ENCODE measurements at places on chromosomes 1 and 21.

DNA sequence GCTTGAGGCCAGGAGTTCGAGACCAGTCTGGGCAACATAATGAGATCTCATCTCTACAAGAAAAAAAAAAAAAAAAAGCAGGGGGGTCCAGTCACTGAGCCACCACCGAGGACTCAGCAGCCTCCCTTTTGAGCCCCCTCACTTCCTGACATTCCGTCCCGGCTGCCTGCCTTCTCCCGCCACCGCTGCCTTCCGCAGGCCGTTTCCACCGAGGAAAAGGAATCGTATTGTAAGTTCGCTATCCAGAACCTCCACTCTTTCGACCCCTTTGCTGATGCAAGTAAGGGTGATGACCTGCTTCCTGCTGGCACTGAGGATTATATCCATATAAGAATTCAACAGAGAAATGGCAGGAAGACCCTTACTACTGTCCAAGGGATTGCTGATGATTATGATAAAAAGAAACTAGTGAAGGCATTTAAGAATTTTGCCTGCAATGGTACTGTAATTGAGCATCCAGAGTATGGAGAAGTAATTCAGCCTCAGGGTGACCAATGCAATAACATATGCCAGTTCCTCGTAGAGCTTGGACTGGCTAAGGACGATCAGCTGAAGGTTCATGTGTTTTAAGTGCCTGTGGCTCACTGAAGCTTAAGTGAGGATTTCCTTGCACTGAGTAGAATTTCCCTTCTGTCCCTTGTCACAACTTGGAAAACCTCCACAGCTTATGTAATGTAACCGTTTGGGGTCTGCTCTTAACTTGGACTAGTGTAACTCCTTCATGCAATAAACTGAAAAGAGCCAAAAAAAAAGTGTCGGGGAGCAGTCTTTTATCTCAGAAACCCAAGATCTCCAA lies 55.6 kb downstream of the GLUL start:
- DNase-seq, result no peak

GRCh38 chr1:157626099-157626498 lies 28.2 kb upstream of the FCRL4 start:
- DNase-seq, result peak; percentile 34

- DNase-seq, result no peak
Measured at GRCh38 chr1:39104158-39105060, 78.3 kb downstream of the NDUFS5 start.

- DNase-seq, result no peak
Measured at GRCh38 chr1:23558140-23558871, 995 bp downstream of the ID3 start.

GRCh38 chr21:45533846-45534635 lies 8.2 kb downstream of the SLC19A1 start:
- no peak for DNase-seq

- no peak for DNase-seq
Measured at GRCh38 chr1:55696891-55697290, 481.7 kb upstream of the USP24 start.

GRCh38 chr1:185861630-185862029 lies 127.4 kb downstream of the HMCN1 start:
- no peak for DNase-seq

- DNase-seq, result no peak
Measured at GRCh38 chr1:28890836-28891235, 23.5 kb upstream of the EPB41 start.

DNA sequence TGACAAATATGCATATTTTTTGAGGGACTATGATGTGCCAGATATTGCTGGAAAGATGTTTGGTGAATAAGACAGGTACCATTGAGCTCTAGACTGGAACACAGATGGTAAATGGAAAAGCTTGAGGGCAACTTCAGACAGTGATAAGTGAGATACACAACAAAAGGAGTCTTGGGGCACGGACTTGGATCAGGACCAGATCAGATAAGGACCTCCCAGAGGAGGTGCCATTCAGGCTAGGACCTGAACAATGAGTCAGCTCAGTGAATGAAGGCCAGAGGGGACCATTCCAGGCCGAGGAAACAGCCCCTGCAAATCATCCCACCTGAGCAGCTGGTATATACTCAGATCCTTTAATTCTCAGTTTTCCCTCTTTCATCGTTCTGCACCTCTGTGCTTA lies 1.8 kb upstream of the KCNJ15 start:
- no peak for DNase-seq

DNA sequence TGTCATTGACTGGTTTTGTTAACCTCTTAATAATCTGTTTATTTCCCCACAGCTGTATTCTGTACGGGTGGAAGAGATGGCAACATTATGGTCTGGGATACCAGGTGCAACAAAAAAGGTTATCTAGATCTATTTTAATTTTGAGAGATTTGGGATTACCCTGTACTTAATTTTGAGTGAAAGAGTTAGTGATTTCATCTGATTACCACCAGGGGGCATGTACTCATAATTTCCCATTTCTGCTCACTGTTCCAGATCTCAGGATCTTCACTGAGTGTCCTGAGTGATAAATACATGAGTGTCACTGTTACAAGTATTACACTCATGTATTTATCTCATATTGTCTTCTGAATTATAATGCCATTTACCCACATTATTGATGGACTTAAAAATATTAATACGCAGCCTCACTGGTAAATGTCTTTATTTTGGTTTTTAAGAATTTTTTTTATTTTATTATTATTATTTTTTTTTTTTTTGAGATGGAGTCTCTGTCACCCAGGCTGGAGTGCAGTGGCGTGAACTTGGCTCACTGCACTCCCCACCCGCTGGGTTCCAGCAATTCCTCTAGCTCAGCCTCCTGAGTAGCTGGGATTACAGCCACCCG lies 27.4 kb downstream of the DTL start:
- no peak for DNase-seq

- DNase-seq, result no peak
Measured at GRCh38 chr1:197686702-197687355, 88.5 kb downstream of the DENND1B start.

- no peak for DNase-seq
Measured at GRCh38 chr1:29209173-29209572, 21.6 kb downstream of the MECR start.

DNA sequence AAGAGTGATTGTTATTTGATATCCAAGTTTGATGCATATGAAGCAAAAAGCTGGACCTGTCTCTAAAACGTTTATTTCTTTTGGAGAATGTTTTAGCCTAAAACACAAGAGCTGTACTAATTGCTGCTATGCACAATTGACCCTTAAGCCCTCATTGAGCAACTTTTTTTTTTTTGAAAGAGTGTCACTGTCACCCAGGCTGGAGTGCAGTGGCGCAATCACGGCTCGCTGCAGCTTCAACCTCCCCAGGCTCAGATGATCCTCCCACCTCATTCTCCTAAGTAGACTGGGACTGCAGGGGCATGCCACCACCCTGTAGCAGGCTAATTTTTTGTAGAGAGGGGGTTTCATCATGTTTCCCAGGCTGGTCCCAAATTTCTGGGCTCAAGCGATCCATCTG lies 129.1 kb downstream of the PIK3R3 start:
- DNase-seq, result no peak

- no peak for DNase-seq
Measured at GRCh38 chr1:64921771-64922170, 44.6 kb downstream of the JAK1 start.

DNA sequence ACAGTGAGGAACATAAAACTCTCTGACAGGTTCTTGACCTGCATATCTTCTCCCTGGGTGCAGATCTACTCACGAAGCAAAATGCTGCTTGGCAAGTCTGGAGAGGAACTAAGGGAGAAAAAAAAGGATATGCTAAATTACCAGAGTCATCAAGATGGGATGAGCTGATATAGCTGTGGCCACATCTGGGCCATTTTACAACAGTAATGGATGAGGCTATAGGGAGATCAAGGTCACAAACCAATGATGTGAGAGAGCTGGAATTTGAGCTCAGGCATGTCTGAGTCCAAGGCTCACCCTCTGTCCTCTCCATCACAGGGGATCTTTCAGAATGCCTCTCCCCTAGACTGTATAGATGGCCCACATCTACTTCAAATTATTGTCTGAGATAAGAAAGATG lies 26.2 kb downstream of the ZMYND12 start:
- DNase-seq, result no peak

- DNase-seq, result no peak
Measured at GRCh38 chr1:119225831-119226230, 85.4 kb upstream of the WARS2 start.

- DNase-seq, result no peak
Measured at GRCh38 chr21:38171723-38172344, 85.0 kb upstream of the KCNJ15 start.

DNA sequence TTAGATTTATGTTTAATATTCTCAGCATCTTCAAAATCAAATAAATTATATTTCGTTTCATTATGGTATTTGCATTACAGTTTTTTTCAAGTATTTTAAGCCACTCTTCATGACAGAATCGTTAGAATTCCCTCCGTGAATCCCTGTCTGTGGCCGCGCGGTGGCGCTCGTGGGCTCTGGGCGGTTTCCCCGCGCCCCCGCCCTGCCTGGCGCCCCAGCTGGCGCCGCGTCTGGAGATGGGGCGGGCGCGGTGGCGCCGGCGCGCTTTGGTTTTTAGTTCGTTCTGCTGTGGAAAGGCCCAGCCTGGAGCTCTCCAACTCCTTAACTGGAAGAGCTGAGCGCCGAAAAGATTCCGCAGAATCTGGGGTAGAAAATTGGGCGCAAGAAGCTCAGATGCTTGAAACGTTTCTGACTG lies 25.7 kb downstream of the PRMT2 start:
- no peak for DNase-seq

GRCh38 chr1:213724640-213725536 lies 262.9 kb upstream of the PROX1 start:
- DNase-seq, result no peak

DNA sequence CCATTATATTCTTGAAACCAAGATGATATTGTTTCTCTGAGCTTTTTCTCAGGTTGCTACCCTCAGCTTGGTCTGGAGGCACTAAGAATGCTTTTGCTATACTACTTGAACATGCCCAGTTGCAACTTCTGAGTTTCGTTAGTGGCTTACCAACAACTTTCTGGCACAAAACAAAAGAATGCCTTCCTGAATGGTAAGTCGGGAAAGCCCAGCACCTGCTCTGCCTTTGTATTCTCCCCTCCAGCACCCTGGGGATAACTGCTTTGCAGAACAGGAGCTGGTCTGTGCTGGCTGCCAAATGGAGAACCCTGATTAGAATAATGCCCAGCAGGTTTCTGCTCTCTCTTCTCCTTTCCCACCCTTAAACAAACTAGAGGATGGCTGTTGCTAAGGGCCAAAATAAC lies 149.3 kb downstream of the TGFB2 start:
- DNase-seq, result no peak

DNA sequence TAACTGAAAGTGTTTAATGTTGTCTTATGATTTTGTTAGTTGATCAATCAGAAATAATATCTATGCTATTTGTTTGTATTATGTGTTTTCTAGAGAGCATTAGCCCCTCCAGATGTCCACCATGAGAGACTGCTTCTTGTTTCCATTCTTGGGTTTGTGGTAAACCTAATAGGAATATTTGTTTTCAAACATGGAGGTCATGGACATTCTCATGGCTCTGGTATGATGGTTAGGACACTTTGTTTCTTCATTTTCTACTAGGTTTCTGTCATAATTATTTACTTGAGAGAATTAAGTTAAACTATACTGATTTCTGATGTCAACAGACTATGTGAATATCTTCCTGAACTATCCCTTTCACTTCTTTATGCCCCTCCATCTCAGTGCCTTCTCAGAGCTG lies 16.1 kb downstream of the SLC30A7 start:
- DNase-seq, result no peak

DNA sequence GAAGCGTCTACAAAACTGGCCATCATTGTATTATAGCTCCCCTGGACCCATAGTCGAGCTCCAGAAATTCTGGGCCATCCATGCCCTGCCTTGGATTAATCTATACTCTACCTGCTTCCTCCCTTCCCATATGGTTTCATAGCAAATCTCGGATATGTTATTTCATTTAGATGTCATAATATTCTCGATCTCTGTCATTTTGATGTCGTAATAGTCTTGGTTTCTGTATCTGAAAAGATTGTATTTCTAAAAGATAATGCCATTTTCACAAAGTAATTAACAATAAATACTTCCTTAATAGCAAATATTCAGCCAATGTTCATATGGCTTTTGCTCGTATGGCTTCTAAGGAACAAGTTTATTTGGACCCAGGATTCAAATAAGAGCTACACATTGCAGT lies 35.1 kb downstream of the DIP2A start:
- no peak for DNase-seq

- DNase-seq, result no peak
Measured at GRCh38 chr21:24096651-24097050, 1510.6 kb downstream of the MRPL39 start.

DNA sequence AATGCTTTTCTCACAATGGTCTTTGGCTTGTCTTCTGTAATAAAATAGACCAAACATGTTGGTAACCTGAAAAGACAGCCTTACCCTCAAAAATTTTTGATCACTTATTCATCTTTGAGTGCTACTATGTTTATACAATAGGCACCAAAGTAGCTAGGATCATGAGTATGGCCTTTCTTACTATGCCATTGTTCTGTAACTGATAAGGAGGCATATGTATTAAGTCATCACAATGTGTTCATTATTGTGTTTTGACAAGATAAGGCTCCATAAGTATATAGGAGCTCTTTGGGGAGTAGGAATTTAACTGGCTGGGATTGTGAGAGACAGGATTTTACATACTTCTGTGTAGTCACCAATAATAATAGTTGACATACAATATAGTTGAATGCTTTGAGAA lies 675 bp downstream of the TMCO2 start:
- no peak for DNase-seq

DNA sequence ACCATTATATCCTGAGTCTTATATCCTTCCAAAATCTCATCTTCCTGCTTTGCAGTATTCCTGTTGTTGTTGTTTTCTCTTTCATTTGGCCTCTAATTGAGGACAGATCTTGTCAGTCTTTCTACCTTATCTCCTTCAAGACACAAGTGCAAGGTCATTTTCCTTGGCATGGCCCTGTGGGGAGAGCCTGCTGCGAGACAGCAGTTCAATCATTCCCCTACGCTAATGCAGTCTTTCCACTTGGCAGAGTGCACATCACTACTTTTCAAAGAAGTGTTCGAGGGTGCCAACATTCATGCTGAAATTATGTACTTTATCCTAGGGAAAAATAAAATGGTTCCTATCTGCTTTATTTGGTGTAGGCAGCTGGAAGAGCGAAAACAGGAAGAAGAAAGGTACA lies 130.3 kb upstream of the SPATA6 start:
- DNase-seq, result no peak

DNA sequence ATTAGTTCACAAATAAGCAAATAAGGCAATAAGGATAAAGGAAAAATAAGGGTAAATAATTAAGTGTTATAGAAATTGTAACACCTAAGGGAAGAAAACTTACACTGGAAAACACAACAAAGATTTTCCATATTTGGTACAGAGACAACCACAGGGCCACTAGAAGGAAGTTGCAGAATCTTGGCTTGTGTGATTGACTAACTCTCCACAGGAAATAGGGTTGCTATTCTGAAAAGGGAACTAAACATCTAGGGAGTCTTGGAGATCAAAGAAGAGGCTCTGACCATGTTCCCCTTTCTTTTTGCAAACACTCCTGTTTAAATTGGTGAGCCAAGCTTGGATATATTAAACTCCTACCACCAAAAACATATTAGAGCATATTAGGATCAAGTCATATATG lies 59.1 kb downstream of the APCS start:
- DNase-seq, result no peak
